HFFc6 (cell line): ENCODE measurements at places on chromosomes 3 and 15. TPM values are rescaled to one million over a fixed set of nuclear protein-coding genes. Genes with fewer than 3 reads are reported as not detected.

Gene ZNF860
- total RNA-seq = 0.17 to 0.38 TPM (median 0.24 TPM) in 3 replicates

Gene SLC7A14
- total RNA-seq = 0.42 and 0.43 TPM in 2 replicates

Gene XCR1
- not detected in 3 replicates for total RNA-seq

Gene TJP1
- total RNA-seq = 59.2 to 74.6 TPM (median 63.7 TPM) in 3 replicates

Gene MORC1
- not detected in 3 replicates for total RNA-seq

Gene ADIPOQ
- total RNA-seq = not detected in 2 replicates

GRCh38 chr3:128577711-128578110, 72.9 kb downstream of the RPN1 start:
- no peak overlapping the region for H3K27ac ChIP-seq
- DNase-seq = no peak
- no peaks in the 10 kb centered on the region for H3K4me1 ChIP-seq
- no peaks in the 10 kb centered on the region for H3K36me3 ChIP-seq
- peaks cover 29% of the 10 kb centered on the region for H3K27me3 ChIP-seq
- no peak overlapping the region for H3K4me3 ChIP-seq

GRCh38 chr3:184255291-184256039, 5.9 kb downstream of the CAMK2N2 start:
- peaks cover 5% of the 10 kb centered on the region for H3K27me3 ChIP-seq
- no peaks in the 10 kb centered on the region for H3K36me3 ChIP-seq
- DNase-seq = no peak
- H3K4me3 ChIP-seq = no peak overlapping the region
- H3K27ac ChIP-seq = no peak overlapping the region
- peaks cover 4% of the 10 kb centered on the region for H3K4me1 ChIP-seq

GRCh38 chr3:43817825-43818224, 127.1 kb downstream of the ABHD5 start:
- H3K36me3 ChIP-seq = no peaks in the 10 kb centered on the region
- DNase-seq = no peak
- H3K27me3 ChIP-seq = peaks cover 28% of the 10 kb centered on the region
- H3K4me3 ChIP-seq = no peak overlapping the region
- no peaks in the 10 kb centered on the region for H3K4me1 ChIP-seq

GRCh38 chr3:168051531-168052471, 43.9 kb downstream of the GOLIM4 start:
- H3K27ac ChIP-seq = peak overlapping the region; percentile 85
- H3K27me3 ChIP-seq = no peaks in the 10 kb centered on the region; the same call in 1 of the 2 replicates
- H3K4me1 ChIP-seq = peaks cover 83% of the 10 kb centered on the region
- peak overlapping the region; percentile 73 for H3K4me3 ChIP-seq

- no peak overlapping the region for H3K4me3 ChIP-seq
- H3K27ac ChIP-seq = no peak overlapping the region
- peaks cover 42% of the 10 kb centered on the region for H3K4me1 ChIP-seq
- peak; percentile 34 for DNase-seq
Measured at GRCh38 chr3:128436214-128436613, 30.5 kb downstream of the DNAJB8 start.

DNA sequence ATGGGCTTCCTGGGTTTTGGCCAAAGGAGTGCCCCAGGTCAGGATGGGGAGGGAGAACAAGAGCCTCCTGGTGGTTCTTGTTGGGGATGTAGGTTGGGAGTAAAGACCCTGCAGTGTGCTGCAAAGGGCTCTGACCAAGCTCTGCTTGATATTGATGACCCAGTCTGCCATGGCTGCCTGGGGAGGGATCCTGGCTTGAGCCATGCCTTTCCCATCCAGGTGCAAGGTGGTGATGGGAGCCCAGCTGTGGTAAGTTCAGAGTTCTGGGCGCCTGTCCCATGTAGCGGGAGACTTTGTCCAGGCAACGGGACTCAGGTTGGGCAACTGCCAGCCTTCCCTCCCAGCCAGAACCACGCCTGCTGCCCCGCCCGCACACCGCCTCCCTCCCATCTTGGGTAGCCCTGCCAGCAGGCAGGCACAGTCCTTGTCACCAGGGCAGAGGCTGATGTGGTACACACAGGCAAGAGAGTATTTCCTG, 2.6 kb downstream of the GNAI2 start:
- no peak for DNase-seq
- H3K27ac ChIP-seq = peak overlapping the region; percentile 92
- peak overlapping the region; percentile 96 for H3K4me3 ChIP-seq
- peaks cover 12% of the 10 kb centered on the region for H3K36me3 ChIP-seq

GRCh38 chr3:78868570-78868969, 899.2 kb downstream of the ROBO1 start:
- no peaks in the 10 kb centered on the region for H3K36me3 ChIP-seq
- H3K4me1 ChIP-seq = peaks cover 43% of the 10 kb centered on the region
- H3K4me3 ChIP-seq = no peak overlapping the region
- H3K27ac ChIP-seq = no peak overlapping the region

DNA sequence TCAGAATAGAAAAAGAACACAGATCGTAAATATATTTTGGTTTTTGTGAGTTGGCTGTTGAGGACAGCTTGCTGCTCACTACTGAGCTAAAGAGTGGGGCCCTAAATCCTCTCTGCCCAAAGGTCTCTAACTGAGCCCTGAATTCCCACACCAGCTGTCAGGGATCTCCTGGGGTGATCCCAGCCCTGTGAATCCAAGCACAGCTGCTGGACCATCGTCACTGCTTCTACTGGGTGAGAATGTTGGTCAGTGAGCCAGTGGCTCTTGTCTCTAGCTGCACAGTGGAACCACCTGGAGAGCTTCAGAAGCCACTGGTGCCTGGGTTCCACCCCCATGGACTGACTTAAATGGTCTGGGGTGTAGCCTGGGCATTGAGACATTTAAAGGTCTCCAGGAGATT, 90.5 kb upstream of the IL12A start:
- peaks cover 58% of the 10 kb centered on the region for H3K36me3 ChIP-seq
- H3K4me1 ChIP-seq = peaks cover 72% of the 10 kb centered on the region
- H3K27ac ChIP-seq = peak overlapping the region; percentile 70
- H3K4me3 ChIP-seq = no peak overlapping the region

- no peaks in the 10 kb centered on the region for H3K36me3 ChIP-seq
- H3K4me1 ChIP-seq = peaks cover 5% of the 10 kb centered on the region
- DNase-seq = no peak
- no peak overlapping the region for H3K4me3 ChIP-seq
Measured at GRCh38 chr3:107344722-107345121, 32.5 kb upstream of the CCDC54 start.

DNA sequence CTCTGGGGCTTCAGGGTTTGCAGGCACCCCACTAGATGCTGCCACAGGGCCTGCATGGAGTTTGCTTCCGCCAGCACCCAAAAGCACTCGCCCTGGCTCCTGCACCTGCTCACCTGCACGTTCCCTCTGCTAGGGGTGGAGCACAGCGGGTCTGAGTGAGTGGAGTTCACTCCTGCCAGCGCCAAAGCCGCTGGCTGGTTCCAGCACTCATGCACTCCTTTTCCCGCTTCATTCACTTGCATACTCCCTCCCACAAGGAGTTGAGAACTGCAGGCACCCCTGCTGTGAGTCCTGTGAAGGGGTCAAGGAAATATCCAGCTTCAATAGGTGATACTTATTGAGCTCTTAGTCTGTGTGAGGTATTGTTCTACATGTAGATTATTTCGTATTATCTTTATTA, 537.5 kb downstream of the NR2F2 start:
- H3K4me3 ChIP-seq = no peak overlapping the region
- H3K4me1 ChIP-seq = no peaks in the 10 kb centered on the region
- H3K36me3 ChIP-seq = no peaks in the 10 kb centered on the region
- H3K27me3 ChIP-seq = peaks cover 3% of the 10 kb centered on the region
- H3K27ac ChIP-seq = no peak overlapping the region

- no peak overlapping the region for H3K4me3 ChIP-seq
- DNase-seq = no peak
- no peaks in the 10 kb centered on the region for H3K36me3 ChIP-seq
- H3K27ac ChIP-seq = no peak overlapping the region
- H3K4me1 ChIP-seq = no peaks in the 10 kb centered on the region
- no peaks in the 10 kb centered on the region for H3K27me3 ChIP-seq
Measured at GRCh38 chr3:8266730-8267131, 234.9 kb upstream of the LMCD1 start.

- 0 out of 2 replicates have a peak, but pooled peaks cover 3% of the 10 kb centered on the region for H3K27me3 ChIP-seq
- peak overlapping the region; percentile 85 for H3K27ac ChIP-seq
- H3K36me3 ChIP-seq = peaks cover 8% of the 10 kb centered on the region
Measured at GRCh38 chr3:195204360-195205163, 66.4 kb downstream of the XXYLT1 start.

DNA sequence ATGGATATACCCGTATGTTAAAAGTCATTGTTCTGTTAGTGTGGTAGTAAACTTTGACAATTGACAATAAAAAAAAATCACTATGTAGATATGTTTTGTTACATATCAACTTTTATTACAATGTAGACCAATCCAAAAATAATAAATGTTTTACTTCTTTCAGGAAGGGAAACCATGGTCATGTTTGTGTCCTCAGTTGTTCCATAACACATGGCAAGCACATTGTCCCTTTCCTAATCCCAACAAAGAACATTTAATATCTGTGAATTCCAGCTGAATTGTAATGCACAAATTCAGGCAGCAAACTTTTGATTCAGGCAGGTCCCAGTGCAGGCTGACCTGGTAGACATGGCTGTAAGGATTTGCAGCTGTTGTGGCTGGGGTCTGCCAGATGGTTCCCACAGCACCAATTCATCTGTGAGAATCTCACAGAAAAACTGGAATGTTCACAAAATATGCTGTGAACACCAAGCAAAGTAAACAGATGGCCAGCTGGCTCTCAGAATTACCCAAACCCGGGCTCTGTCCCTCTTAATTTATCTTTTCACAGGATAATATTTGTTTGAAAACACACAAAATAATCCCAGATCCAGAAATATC, 1.9 kb upstream of the SPG21 start:
- H3K27me3 ChIP-seq = peaks cover 1% of the 10 kb centered on the region; the same call in 1 of the 2 replicates
- no peak overlapping the region for H3K27ac ChIP-seq
